ENCODE measurements at places on chromosomes 12 and 14.

DNA sequence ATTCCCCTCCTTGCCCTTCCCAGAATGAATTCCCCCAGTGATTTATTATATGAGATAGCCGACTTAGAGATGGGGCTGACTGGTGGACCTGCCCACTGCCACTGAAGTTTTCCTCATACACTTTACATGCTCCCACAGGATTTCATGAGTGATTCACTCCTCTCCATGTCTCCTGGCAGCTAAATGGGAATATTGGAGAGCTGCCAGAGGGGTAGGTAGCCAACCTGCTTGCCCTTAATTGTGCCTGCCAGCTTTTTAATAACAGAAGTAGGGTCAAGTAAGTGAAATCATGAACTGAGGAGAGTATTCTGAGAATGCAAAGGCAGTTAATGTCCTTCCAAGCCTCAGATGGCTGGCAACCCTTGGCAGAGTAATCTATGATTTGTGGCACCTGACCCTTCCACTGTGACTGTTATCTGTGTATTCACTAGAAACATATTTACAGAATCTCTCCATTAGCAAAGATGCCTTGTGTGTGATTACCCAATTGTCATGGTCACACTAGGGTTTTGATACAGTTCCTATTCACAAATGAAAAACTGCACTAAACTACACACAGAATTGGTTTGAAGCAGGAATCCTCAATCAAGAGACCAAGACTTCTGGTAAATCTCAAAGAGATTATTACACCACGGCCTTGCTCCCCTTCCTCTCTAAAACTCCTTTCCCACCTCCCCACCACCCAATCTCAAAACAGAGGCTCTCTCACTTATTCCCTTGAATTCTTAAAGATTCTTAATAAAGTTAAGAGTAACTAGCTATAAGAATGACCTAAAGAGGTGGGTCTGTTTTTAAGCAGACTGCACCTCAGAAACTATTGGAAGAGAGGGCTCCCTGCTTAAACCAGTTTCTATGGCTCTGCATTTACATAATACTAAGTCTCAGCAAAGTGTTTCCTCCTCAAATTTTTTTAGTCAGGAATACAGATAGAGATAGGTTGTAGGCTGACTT is 17.2 kb downstream of the NKX2-1 start:
- no peak for DNase-seq

- no peak for DNase-seq
Observed at GRCh38 chr14:57831981-57832380, 33.9 kb downstream of the SLC35F4 start.

GRCh38 chr12:52023182-52023975 is 16.6 kb downstream of the TAMALIN start:
- no peak for DNase-seq

- no peak for DNase-seq
Observed at GRCh38 chr12:8453796-8454195, 2.0 kb upstream of the CLEC6A start.

- DNase-seq = no peak
Observed at GRCh38 chr14:89139404-89140247, 277.4 kb downstream of the FOXN3 start.

DNA sequence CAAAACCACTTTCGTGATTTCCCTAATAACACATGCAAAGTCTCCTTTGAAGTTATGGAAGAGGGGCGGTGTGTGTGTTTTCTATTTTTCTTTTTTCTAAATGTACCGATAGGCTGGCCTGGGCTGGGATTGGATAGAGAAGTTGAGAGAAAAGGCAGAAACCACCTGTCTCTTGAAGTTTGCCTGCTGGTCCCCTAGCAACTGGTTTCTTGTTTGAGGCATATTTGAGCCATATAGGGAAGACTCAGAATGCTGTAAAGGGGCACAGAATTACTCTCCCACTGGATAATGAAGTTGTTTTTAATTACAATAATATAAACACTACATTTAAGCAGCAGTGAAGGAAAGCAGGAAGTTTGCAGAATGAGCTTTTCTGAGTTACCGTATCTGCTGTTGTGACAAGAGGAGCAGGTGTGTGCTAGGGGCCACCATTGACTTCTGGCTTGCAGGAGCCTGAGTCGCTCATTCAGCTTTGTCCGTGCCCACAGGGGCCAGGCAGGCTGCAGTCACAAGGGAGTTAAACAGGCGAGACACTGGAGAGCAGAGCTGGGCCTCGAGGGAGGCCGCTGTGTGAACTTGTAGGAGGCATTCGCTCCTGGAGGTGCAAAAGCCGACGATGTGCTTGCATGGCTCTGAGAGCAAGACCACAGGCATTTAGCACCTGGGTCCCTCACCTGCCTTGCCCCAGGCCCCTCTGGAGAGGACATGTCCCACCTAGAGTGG is 173.8 kb upstream of the RGS6 start:
- no peak for DNase-seq

DNA sequence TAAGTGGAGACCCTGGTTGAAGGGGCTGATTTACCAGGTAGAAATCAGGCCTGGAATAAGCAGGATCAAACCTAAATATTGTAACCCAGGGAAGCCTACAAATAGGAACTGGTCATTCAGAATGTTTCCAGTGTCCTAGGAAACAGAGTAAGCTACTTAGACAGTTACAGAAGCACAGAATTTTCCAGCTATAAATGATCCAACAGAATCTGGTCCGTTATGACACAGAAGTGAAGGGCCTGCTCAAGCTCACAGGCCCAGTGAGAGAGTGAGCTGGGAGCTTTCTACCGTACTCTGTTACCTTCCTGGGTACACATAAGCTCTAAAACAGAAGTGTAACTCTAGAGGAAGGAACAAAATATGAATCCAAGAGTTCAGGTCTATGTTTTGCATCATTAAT is 119.1 kb downstream of the TTC7B start:
- DNase-seq = no peak

DNA sequence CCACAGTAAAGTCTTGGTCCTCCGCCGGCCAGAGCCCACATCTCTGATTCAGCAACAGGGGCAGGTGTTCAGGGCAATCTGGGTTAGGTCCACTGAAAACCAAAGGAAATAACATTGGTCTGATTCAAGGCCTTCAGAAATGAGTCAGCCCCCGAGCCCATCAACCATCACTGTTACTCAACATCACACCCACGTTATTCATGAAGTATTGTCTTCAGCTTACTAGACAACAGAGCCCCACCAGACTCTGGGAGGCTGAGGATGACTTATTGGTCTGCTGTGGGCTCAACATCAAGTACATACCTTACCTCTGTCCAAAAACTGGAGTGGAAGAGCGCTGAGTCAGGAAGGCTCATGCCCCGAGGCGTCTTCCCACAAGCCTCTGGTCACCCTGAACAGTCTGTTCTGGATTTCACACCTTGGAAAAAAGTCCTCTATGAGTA is 97.5 kb downstream of the ZFP36L1 start:
- peak; percentile 98 for DNase-seq

DNA sequence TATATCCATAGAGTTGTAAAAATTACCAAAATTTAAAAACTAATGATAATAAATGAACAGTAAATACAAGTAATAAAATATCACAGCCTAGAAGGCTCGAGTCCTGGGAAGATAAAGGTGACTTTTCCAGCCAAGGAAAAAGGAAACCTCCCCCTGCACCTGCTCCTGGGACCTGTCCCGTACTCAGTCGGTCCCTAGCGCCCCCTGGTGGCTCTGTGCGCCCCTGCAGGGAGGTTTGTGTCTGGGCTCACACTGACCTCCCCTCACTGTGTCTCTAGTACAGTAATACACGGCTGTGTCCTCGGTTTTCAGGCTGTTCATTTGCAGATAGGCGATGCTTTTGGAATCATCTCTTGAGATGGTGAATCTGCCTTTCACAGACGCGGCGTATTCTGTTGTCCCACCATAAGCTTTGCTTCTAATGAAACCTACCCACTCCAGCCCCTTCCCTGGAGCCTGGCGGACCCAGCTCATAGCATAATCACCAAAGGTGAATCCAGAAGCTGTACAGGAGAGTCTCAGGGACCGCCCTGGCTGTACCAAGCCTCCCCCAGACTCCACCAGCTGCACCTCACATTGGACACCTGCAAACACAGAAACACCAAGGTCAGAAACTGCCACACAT is 1030.4 kb downstream of the TMEM121 start:
- DNase-seq = no peak

DNA sequence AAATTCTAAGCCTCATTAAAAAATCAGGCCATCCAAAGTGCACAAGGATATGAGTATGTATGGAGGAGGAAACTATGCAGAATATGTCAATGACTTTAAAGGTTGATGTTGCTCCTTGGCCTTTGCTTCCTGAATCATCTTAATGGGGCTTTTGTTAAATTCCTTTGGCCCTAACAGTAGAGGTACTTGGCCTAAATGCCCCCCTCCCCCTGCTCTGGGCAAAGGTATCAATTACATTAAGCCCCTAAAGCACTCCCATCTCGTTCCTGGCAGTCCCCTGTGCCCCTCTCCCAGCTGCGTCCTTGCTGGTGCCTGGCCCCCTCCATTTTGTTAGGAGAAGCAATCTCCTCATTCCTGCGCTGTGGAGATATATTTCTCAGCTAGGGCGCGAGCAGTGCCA is 4.8 kb downstream of the COPZ1 start:
- DNase-seq = no peak

All from RWPE2 (cell line).